ENCODE measurements at places on chromosomes 6 and 20.

DNA sequence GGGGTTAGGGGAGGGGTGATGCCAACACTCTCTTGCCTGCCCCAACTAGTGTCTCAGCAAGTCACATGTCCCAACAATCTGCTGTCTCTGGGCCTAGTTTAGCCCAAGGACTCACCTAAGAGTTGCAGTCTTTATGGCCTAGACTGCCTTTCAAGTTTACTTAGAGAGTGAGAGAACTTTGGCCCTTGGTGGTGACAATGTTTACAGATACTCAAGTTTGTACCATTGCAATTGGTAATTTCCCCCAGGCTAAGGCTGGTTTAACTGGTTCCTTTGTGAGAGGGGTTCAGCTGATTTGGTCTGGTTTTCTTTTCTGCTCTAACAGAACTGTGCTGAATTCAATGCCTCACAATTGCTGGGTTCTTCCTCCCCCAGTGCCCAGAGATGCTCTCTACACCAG is 1279.9 kb upstream of the EYS start:
- DNase-seq, result no peak

- no peak for DNase-seq
Observed at GRCh38 chr6:133964052-133964451, 11.0 kb downstream of the TBPL1 start.

- DNase-seq, result no peak
Observed at GRCh38 chr6:26743941-26744699, 84.6 kb upstream of the ZNF322 start.

GRCh38 chr6:158021376-158021775 is 39.7 kb downstream of the SYNJ2 start:
- no peak for DNase-seq

GRCh38 chr20:13221673-13222318 is 722 bp downstream of the ISM1 start:
- DNase-seq, result peak; percentile 6
